Left ventricle myocardium superior (tissue), 1 donor: ENCODE measurements at places on chromosomes 2 and 18. TPM values are rescaled to one million over a fixed set of nuclear protein-coding genes. Genes with fewer than 3 reads are reported as not detected.
A peak's percentile ranks its signal among the peaks of the same experiment; 100 is the strongest.

The UGT1A9 gene
- total RNA-seq, result not detected

- no peak for DNase-seq
These were observed 216.3 kb downstream of the LDLRAD4 start for GRCh38 chr18:13434854-13435253.

The CNNM3 gene
- 16.8 TPM for total RNA-seq

GRCh38 chr2:133561045-133561852 lies 7.0 kb downstream of the NCKAP5 start:
- no peak for DNase-seq

DNA sequence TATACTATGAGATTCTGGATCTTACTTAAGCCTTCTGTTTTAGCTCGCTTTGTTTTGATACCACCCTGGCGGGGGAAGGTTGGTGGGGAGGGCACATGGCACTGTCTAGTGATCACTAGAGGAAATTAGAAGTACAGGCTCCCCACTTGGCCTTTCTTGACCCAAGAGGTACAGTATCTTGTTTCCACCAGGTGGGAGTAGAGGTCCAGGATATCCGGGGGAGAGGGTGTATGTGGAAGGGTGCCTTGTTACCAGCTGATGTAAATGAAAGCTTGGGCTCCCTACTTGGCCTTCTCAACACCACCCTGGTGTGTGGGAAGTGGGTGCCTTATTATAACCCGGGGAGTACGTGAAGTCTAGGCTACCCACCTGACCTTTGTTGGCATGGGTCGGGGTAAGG lies 7.5 kb downstream of the GALNT1 start:
- no peak for DNase-seq

DNA sequence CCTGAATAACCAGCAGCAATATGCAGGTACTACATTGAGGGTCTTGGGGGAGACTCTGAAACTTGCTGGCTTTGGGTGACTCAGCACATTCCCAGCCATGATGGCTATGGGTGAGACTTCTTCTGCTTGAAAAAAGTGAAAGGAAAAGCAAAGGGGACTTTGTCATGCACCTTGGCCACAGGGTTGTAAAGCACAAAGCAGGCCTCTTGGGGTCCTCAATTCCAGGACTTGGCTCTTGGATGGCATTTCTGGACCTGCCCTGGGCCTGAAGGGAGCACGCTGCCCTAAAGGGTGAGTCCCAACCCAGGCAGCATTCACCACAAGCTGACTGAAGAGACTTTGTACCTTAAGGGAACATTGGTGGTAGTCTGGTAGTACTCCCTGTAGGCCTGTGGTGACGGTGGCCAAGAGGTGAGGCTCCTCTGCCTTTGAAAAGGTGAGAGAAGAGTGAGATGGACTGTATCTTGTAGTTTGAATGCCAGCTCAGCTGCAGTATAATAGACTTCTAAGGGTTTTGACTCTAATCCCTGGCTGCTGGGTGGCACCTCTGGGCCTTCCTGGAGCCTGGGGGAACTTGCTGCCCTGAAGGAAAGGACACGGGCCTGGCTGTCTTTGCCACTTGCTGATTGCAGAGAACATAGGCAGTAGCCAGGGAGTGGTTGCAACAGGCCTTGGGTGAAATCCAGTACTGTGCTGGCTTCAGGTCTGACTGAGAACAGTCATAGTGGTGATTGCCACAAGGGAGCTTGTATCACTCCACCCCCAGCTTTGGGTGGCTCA lies 36.5 kb upstream of the CYTIP start:
- DNase-seq, result peak; percentile 79

DNA sequence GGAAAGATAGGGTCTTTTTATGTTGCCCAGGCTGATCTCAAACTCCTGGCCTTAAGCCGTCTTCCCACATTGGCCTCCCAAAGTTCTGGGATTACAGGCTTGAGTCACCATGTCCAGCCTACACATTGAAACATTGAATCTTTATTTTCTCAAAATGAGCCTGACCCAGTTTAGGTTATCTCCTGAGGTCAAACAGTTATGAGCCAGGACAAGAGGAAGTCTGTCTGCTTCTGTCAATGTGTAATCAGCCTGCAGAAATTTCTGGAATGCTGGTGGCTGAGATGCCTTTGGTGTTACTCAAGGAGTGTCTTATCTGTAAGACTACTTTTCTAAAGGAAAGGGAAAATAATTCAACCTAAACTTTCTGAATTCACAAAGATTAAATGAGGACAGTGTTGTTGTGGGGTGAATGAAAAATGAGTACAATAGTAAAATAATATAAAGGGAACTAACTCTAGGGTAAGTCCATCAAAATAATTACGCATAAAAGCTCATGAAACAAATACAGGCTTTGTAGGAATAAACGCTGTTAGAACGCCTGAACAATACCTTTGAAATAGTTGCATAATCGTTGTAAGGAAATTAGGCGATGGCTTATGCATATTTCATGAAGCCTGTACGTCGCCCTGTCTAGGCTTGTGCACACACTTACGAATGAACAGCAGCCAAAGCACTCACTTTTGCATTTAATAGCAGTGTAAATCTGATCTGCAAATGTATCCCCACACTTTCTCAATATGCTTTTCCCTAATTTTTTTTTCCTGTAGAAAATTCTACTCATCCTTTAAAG lies 260.8 kb downstream of the RDH14 start:
- no peak for DNase-seq

DNA sequence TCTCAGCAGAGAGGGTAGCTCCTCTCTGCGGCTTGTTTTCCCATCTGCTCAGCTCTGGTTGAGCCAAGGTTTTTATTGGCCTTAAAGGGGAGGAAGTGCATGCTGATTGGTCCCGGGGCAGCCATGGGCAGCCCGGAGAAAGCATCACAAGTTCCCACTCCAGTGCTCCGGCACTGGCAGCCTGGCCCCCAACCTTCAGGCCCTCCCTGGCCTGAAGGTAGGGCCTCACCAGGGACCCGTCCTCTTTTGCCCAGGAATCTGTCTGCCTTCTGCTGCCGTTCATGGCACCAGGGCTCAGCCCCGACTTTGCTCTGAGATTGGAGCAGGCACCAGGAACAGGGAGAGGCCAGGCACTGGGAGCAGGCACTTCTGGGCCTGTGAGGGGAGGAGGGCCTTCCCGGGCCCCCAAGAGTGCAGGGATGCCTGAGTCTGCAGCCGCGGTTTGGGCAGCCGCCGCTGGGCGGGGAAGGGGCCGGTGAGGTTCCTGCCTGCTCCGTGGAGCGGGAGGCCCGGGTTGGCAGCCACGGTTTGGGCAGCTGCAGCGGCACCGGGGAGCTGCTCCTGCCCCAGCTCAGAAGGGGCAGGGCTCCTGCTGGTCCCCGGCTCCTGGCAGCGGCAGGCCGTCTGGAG lies 17.5 kb upstream of the ILKAP start:
- DNase-seq, result no peak

The NOSTRIN gene
- total RNA-seq, result 11.5 TPM
